Activated CD8-positive, alpha-beta memory T cell treated with anti-CD3 and anti-CD28 coated beads for 24 hours (primary cell): ENCODE measurements at places on chromosomes 4 and X.

DNA sequence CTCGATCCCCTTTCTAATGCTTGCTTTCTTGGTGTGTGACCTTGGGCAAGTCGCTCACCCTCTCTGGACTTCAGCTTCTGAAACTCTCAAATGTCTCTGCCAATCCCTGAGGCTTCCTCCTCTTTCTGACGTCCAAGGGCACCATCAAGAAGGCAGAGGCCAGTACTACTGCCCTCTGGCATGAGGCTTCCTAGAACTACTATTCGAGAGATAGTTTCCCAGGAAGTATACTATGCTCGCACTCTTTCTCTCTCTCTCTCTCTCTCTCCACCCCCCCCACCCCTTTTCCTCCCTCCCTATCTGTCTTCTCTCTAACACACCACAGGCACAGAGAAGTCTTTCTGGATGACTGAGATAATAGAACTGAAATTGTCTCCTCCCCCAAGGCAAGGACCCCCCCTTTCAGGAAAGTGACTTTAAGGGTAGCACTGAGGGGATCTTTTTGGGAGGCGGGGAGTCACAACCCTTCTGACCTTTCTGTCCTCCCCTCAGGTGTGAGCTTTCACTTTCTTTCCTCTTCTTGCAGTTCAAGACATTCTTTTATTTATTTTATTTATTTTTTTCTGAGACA lies 20.0 kb upstream of the BCOR start:
- DNase-seq: no peak

GRCh38 chrX:107560041-107560440 lies 68.3 kb upstream of the PRPS1 start:
- no peak for DNase-seq

- DNase-seq: no peak
These were observed 167.0 kb upstream of the GALNT7 start for GRCh38 chr4:173001571-173001970.

DNA sequence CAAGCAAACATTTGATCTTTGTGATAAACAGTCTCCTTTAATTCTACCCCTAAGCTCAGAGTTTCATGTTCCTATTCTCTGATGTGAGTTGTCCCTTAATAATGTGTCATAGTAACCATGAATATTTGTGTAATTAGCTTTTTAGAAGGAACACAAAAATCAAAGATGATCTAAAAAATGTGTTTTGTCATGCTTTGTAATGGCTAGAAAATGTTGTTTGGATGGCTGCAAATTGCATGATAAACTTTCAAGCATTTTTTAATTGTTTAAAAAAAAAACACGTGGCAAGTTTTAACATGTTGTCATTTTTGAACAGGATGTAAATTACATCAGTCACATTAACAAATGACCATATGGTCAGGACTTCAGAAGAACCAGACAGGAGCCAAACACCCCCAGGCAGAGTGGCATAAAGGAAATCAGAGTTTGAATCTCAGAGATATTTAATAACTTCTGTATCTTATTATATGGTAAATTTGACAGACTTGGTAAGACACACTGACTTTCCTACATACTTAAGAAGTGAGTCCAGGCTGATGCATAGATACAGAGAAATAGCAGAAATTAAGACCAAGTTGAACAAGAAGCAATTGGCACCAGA lies 223.9 kb upstream of the VEGFC start:
- DNase-seq: no peak

DNA sequence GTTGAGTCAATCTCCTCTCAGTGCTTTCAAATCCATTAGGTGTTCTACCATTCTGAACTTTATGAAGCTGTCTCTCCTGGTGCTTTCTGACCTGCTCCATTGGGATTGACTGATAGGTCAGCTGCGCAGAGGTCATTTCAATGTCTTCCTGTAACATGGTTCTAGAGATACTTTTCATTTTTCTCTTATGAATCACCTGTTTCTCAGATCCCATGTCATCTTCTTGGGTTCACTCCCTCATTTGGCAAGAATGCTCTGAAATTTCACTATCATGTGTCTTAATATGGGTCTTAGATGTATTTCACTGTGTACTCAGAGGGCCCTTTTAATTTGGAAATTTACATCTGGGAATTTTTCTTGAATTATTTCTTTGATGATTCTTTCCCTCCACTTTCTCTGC lies 13.8 kb upstream of the PGM2 start:
- no peak for DNase-seq

- no peak for DNase-seq
These were observed 13.5 kb downstream of the EMCN start for GRCh38 chr4:100504086-100504874.

DNA sequence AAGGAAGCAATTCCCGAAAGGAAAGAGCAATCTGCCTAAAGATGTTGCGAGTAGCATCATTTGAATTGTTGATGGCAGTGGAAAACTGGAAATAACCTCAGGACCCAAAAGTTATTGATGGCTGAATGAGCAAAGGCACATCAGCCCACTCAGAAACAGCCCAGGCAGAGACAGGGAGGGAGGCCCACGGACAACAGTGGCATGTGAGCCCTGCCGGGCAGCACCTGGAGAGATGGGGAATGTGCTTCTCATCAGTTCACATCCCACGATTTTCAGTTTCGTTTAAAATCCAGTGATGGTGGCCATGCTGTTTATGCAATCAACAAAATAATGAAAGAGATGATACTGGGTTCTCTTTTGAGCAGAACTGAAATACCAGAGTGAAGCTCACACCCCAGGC lies 80.0 kb downstream of the JAKMIP1 start:
- peak; percentile 30 for DNase-seq

GRCh38 chr4:139898293-139898692 lies 232.7 kb downstream of the MGST2 start:
- DNase-seq: no peak

DNA sequence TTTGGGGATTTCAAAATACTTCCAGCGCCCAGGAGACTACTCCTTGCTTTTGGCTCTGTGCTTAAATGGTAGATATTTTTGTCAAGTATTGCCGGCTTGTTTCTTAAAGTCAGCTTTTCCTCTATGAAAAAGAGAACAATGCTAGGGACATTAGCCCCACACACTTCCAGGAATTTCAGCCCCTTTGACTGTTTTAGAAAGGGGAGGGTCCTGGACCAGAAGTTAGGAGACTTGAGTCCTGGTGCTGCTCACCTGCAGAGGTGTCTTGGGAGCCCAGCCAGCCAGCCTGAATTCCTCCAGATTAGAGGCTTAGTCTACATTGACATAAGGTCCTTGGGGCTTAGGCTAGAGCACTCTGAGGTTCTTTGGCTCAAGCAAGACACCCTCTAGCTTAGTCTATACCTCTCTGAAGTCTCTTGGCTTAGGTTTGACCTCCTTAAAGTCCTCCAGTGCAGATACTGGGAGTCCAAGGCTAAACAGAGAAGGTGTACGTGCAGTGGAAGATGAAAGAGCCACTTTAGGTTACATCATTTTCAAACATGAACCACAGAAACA lies 1.6 kb upstream of the SETD7 start:
- DNase-seq: peak; percentile 62

GRCh38 chrX:18793601-18794089 lies 86.2 kb downstream of the PPEF1 start:
- DNase-seq: no peak

GRCh38 chr4:72564184-72564583 lies 4.8 kb downstream of the ADAMTS3 start:
- DNase-seq: no peak

DNA sequence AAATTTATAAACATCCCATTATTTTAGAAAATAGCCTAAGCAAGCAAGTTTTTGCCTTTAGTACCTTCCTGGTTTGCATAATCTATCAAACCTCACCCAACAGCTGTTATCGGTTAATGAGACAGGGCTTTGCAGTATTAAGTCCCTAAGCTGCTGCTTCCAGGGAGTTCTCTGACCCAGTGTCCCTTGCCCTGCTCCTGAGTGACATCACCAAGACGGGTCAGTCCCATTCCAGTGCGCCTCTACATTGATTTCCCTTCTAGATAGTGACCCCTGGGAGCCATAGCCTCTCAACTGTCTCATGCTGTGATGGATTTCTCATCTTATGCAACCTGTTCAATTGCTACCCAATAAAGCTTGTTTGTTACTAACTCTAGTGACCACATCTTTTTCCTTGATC lies 410.4 kb downstream of the SPOCK3 start:
- DNase-seq: no peak

- DNase-seq: no peak
These were observed 300.7 kb upstream of the CXXC4 start for GRCh38 chr4:104795264-104795939.

GRCh38 chr4:177105536-177105935 lies 204.1 kb upstream of the NEIL3 start:
- DNase-seq: no peak

GRCh38 chr4:89506866-89507491 lies 199.4 kb upstream of the GPRIN3 start:
- no peak for DNase-seq

DNA sequence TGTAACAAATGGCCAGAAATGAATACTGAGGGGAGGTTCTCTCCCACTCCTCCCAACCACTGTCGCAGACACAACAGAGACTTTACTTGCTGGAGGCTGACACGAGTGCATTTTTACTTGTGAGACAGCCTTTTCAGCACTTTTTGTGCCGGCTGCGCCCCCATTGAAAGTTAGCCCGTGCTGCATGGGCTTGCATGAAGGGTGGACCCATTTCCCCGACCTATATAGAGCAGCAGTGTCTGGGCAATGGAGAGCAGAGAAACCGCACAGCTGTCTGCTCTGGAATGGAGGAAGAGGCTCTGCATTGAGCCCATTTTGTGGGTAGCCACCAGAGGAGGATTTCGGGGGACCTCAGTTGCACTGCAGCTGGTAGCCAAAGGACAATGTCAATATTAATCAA lies 208.8 kb downstream of the UGT8 start:
- peak; percentile 51 for DNase-seq

- DNase-seq: no peak
These were observed 121.8 kb downstream of the PDE5A start for GRCh38 chr4:119506806-119507205.

DNA sequence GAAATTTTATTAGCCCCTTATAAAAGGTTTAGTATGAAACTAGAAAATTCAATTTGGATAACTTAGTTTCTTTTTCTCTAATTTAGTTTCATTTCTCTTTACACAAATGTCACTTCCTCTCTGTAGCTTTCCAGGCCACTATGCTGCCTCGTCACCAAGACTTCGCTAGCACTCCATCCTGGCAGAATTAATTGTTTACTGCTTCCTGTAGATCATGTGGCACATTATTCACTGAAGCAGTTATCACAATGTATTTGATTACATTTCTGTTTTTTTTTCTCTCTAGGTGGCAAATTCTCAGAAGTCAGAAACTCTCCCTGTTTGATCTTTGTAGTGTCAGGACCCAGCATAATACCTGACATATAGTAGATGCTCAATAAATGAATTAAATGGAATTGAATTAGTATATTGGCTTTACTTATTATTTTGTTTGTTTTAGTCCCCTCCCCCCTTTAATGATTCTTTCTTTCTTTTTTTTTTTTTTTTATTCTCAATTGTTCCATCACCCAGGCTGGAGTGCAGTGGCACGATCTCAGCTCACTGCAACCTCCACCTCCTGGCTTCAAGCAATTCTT lies 9.3 kb upstream of the SAT1 start:
- DNase-seq: no peak

DNA sequence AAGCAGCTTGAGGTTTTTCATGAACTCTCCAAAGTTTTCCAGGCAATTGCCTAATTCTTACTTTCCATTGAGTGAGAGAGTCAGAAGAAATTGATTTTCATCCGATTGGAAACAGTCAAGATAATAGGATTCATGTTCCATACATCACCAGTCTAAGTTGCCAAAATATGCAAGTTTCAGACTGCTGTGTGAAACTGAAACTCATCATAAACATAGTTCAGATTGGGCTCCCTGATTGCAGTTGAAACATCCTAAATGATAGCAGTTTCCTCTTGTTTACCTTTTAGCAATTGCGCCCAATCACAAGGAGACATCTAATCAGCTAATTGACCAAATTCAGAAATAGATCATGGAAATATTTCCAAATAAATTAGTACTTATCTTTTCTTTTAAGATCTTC lies 56.8 kb downstream of the SPANXN4 start:
- DNase-seq: no peak

GRCh38 chr4:22435652-22436051 lies 80.2 kb downstream of the ADGRA3 start:
- no peak for DNase-seq

GRCh38 chr4:100833906-100834305 lies 316.1 kb upstream of the EMCN start:
- no peak for DNase-seq

GRCh38 chrX:55713631-55714030 lies 3.9 kb upstream of the RRAGB start:
- no peak for DNase-seq

DNA sequence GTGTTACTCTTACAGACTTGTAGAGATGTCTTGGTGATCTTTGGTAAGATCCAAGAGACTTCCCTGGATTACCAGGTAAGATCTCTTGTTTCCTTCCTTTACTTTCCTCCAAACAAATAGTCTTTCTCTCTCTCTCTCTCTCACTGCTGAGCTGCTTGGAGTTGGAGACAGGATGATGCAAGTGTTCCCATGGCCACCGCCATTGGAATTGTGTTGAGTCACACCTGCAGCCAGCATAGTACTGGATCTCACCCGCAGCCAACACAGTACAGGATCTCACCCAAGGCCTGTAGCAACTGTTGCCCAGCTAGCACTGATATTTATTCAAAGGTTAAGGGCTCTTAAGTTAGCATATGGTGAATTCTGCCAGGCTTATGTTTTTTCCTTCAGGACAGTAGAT lies 1080.9 kb downstream of the FAT4 start:
- no peak for DNase-seq

- no peak for DNase-seq
These were observed 395.9 kb upstream of the EMCN start for GRCh38 chr4:100913685-100914084.

- no peak for DNase-seq
These were observed 452.3 kb downstream of the MID1IP1 start for GRCh38 chrX:39253551-39253950.

DNA sequence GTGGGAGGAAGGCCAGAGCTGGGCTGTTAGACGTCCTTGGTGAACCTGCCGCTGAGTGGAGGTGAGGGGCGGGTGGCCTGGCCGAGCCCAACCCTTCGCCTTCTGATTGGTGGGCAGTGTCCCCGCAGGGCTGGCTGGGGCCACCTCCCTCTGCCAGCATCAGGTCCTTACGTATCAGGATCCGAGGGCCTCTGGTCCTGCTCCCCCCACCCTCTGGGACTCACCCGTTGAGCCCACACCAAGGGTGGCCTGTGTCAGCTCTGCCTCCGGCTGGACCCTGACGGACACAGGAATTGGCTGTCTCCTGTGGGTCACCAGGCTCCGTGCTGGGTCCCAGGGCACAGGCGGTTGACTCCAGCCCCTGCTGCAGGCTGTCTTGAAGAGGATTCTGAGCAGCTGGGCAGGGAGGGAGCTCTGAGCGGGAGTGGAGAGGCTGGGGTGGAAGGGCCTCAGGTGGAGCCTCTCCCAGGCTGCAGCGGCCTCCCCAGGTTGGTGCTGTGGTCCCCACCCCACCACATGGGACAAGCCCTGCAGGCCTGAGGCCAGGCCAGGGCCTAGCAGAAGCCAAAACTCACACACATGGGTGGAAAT lies 58.4 kb upstream of the NKX1-1 start:
- DNase-seq: no peak

GRCh38 chrX:40063555-40063954 lies 34.2 kb downstream of the BCOR start:
- no peak for DNase-seq

- peak; percentile 49 for DNase-seq
These were observed 35.9 kb downstream of the WDR1 start for GRCh38 chr4:10080589-10081217.
